ENCODE measurements at places on chromosomes 6 and 20. TPM values are rescaled to one million over a fixed set of nuclear protein-coding genes. Genes with fewer than 3 reads are reported as not detected.

Gene MAS1
- total RNA-seq, result not detected

Gene CABLES2
- 2.4 TPM for total RNA-seq

- ATAC-seq, result no peak
Measured at GRCh38 chr20:2509468-2509781, 710 bp upstream of the ZNF343 start.

Gene APOM
- total RNA-seq, result 1.6 TPM

Gene TMEM244
- not detected for total RNA-seq

- no peak for ATAC-seq
Measured at GRCh38 chr6:827431-827830, 134.5 kb upstream of the EXOC2 start.

DNA sequence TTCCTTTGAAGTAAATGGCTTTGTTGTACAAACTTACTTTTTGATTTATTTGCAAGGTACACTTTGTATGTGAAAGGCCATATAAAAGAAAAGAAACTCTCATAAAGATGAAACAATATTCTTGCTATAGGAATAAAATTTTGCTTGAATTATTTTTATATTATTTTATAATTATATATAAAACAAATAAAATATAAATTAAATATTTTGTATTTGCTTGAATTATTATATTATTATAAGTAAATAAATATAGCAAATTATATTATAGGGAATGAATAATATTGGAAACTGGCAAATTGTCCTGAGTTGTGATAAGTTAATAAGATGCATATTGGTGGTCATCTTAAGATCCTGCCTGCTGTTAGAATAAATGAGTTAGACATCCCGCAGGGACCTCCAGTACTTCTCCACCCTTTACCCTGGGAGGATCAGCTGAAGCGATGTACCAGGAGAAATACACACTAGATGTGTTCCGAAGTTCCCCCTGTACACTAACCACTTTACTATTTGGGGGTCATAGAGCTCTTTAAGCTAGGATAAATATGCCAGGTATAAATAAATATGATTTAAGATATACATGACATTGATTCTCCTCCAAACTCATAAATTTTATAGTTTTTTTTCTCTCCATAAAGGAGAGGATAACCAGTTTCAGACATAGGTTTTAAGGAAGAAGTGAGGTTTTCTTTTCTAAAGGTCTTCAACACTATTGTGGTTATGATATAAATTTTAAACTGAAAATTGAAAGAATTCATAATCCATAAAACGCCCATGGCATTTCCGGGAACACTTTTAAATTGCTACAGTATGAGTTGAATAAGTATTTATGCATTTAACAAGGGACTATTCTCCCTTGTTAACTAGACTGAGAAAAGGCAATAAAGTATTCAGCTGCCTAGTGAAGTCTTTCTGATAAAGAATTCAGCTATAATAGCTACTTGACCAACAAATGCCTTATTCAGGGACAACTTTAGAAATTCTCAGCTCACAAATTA lies 486.3 kb upstream of the MARCKS start:
- no peak for ATAC-seq

DNA sequence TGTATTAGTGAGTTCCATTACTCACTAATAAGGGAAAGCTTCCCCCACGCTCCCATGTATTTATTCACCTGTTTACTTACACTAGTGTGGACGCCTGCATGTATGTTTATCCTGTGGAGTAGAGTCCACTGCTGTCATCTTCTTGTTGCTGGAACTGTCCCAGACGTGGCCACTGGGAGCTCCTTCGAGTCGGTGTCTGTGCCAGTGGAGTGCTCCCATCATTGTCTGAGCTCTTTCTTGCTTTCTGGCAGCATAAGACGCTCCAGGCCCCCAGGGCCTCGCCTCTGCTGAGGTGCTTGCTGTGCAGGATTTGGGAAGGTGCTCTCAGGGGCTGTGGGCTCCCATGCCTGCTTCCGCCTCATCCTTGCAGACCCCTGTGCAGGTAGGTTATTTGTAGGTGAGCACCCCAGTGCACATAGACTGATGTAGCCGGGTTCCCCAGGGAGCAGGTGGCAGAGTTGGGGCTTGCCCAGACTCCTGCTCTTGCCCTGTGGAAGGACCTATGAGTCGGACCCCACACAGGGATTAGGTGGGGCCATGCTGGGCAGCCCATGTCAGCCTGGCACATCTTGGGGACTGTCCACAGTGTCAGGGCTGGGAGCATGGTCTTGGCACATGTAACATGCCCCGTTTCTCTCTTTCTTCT lies 16.6 kb downstream of the PHACTR3 start:
- no peak for ATAC-seq

DNA sequence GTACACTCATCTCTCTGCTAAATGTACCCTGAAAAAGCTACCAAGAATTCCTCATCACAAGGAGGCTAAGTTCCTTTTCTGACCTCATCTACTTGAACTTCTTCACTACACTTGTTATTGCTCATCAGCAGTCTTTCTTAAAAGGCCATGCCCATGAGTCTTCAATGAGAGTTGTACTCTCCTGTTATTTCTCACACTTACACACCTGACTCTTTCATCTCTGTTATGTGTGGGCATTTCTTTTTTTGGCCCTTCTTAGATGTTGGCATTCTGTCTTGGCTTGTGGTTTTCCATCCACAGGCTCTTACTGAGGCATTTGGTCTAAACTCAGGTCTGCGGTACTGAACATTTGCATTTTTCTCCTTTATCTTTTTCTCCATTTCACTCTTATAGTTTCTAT lies 10.7 kb upstream of the SLC17A1 start:
- no peak for ATAC-seq

- no peak for ATAC-seq
Measured at GRCh38 chr20:61814244-61814643, 251.4 kb downstream of the TAF4 start.

Gene MLN
- total RNA-seq, result not detected

DNA sequence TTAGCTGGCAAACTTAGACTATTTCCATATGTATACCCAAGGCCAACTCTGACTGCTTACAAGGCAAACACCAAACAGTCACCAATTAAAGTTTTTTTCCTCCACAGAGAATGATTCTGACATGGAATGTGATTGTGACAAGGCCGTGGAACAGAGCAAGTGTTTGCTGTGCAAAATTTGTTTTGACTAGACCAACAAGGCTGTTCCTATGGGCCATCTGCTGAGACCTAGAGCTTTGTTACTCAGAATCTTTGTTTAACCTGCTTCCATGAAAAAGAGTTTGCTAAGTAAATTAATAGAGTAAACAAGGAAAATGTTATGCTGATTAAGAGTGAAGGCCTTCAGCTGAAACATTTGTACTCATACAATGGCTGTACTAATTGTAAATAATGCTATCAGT lies 51.6 kb upstream of the IMPG1 start:
- no peak for ATAC-seq

DNA sequence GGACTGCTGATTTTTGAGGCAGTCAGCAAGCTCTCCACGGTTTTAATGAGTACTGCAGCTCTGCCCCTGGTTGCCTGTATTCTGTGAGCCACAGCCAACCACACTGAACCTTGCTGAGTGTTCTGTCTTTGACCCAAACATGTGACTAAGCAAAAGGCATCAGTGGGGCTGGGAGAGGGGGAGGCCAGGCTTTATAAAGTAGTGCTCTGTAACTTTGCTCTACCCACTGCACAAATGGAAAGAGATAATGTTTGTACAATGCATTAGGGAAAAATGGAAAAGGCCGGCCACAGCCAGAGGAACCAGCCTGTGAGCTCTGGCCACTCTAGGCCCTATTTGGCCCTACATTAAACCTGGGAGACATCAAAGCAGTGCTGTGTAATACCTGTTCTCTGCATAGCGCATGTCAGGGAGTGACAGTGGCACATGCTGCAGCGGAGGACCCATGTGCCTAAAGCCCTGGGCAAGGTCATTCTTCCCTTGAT lies 22.0 kb downstream of the KLHL31 start:
- no peak for ATAC-seq

GRCh38 chr6:137810554-137811120 lies 56.4 kb upstream of the TNFAIP3 start:
- ATAC-seq, result no peak

All from esophagus mucosa (tissue), 1 donor.